Stimulated activated CD4-positive, alpha-beta T cell treated with anti-CD3 and anti-CD28 coated beads, TNF-alpha, amount 100 ng/mL, for 4 hours (primary cell): ENCODE measurements at places on chromosomes 5 and 9.

DNA sequence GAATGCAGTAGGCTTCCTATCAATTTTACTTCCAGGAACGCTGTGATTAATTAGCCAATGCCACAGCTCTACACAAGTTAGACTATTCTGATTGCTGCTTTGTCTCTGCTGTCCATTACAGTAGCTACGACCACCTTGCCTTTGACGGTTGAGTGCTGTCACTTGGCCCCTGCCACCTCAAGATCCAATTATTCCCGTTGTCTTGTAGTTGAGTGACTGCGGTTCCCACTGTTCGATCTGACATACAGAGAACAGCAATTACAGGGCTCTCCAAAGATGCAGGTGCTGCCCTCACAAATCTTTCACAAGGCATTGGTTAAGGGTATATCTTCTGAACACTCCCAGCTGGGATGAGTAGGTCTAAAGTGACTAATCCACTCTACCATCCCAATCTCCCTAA is 393.4 kb upstream of the KIF2A start:
- no peak for DNase-seq

GRCh38 chr5:172114875-172115422 is 73.1 kb downstream of the STK10 start:
- peak; percentile 52 for DNase-seq

DNA sequence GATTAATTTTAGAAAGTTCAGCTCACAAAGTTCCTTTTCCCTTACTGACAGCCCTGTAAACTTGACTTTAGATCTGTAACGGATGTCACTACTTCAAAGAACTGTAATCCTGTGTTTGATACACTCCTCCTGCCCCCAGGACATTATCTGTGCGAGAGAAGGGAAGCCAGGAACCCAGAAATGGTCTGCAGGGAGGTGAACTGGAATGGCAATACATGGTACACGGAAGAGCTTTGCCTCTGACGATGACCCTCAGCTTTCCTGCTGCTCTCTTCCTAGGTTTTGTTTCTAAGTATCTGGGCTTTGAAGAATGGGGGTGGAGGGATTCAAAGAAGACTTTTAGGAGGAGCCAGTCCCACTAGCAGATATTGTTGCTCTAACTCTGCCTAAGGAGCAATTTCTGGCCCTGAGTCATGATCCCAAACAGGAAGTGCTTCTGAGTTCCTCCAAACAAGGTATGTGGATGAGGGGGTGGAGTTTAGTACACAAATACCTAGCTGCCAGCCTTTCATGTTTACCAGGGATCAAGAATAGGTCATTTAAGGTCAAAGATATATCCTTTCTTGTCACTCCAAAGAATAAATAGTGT is 43.4 kb upstream of the TMC1 start:
- DNase-seq: no peak

GRCh38 chr5:76604838-76605237 is 18.4 kb downstream of the F2RL2 start:
- no peak for DNase-seq

- DNase-seq: no peak
Observed at GRCh38 chr9:133519693-133520092, 5.1 kb downstream of the MYMK start.

- no peak for DNase-seq
Observed at GRCh38 chr9:87157366-87158031, 210.2 kb upstream of the GAS1 start.

DNA sequence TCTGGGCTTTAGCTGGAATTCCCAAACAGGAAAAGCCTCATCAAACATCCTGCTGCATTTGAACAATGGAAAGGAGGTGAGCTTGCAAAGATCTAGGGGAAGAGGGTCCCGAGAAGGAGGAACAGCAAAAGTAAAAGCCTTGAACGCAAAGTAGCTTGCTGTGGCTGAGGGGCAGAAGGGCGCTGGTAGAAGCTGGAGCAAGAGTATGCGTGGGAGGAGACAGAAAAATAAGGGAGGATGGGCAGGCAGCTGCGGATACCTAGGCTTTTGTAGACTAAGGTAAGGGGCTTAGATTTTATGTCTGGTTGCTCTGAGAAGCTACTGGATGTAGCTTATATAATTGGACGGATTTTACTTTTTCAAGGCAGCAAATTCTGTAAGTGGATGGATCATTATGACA is 21.9 kb upstream of the TGFBR1 start:
- DNase-seq: no peak

DNA sequence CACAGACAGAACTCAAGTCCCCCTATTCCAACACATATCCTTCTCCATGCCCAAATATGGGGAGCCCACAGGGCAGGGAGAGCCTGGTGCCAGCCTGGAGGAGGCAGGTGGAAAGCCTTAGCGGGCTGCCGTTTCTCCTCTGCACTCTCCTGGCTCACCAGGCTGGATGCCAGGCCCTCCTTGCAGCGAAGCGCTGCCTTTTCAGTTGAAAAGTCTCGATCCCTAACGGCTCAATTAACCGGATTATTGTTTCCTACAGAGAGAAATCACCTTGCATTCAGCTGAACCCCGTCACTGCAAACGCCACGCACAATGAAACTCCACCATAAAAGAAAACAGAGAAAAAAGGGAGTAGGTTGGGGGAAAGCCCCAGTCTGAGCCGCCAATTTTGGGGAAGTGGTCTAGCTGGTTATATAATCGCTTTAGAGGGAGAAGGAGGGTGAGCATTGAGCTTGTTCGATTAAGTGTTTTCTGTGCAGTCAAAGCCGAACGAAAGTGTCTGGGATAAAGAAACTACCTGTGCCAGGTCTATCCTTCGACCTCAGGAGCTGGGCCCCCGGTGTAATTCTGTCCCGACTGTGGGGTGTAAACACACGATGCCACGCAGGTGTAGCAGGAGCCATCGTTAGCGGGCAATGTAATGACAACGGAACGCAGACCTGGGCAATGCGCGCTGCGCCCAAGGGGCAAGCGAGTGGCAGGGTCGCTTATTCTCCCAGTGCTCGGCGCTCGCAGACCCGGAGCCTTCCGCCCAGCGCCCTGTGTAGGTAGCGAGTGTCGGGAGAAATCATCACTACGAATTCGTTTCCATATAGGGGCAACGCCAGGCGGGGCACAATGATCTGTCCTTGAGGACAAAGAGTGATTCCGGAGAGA is 3.8 kb downstream of the BARHL1 start:
- no peak for DNase-seq

DNA sequence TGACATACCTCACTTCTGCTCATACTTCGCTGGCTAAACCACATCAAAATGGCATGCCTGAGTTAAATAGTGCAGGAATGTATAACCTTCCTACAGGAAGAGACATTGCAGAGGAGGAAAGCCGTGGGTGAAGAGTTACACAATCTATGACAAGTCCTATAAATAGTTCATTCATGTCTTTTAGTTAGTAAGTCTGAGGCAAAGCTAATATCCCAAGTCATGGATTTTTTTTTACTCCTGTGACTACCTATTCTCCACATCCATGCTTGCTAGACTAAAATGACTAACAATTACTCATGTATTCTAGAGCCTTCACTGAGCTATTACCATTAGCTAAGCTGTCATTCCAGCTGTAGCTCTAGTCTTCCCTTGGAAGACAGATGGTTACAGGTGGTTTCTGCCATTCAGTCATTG is 391.3 kb downstream of the NR2F1-AS1 start:
- DNase-seq: no peak

DNA sequence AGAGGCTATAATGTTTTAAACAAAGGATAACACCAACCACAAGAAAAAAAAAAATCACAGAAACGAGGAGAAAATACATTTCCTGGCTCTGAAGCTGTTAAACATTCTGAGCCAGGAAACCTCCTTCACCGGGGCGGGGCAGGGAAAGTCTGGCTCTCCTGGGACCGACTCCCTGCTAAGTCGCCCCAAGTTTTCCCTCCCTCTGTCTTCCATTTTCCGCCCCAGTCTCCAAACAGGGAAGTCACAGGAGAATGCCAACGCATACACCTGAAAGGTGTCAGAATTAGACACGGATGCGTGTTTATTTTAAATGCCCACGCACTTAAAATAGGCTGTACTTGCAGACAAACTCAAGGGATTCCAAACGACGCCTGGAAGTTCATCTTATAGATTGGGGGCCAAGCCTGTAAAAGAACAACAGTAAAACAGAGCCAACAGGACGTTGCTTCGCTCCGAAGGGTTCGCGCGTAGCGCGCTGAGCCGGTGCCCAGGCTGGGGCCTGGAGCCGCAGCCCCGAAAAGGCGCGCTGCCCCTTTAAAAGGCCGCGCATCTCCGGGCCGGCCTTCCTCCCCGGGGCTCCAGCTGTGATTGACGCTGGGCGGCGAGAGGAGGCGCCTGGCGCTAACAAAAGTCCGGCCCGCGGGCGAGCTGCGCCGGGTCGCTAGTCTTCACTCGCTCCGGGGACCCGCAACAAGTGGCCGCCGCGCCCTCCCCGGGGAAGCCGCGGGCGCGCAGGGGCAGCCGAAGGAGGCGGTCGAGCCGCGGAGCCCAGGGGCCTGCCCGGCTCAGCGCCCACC is at the start of gene FBXL7:
Gene FBXL7, plus strand, starts transcription at position 653 of the 797 bp plus-strand sequence.
- no peak for DNase-seq

DNA sequence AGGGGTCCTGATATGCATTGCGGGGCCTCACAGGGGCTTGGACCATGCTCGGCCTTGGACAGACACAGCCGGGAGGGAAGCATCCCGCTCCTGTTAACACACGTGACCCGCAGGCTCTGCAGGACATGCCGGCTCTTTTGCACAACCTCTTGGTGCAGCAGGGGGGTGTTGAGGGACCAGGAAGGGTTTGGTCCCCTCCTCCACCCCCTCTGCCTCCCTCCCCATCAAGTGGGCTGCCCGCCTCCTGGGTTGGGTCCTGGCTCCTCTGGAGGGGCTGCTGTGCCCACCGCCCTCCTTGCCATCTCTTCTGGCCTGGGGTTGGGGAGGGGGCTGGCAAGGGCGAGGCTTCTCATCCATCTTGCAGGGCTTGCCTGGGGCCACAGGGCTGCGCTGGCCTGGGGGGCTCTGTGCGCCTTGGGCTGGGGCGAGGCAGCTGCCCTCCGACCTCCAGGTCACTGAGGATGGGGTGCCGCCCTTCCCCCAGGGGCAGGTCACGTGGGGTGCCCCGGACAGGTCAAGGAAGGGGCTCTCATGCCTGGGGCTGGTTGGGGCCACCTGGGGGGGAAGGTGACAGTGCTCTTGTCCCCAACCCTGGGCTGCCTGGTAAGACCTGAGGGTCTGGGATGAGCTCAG is 16.8 kb upstream of the SLC9A3 start:
- DNase-seq: no peak

DNA sequence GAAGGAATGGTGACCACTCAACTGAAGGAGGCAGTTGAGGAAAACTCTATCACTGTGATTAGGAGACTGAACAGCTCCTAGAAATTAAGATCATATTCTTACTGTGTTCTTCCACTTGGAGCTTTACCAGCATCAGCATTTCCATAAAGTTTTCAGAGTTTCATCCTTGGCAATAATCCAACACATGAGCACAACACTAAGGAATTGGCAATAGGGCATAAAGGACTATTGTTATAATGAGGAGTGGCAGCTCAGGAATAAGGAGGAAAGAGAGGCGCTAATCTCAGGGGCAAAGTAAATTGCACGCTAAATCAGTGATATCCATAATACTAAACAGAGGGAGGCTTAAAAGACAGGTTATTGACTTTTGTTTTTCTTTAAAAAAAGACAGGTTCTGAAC is 338.9 kb downstream of the EFNA5 start:
- no peak for DNase-seq

DNA sequence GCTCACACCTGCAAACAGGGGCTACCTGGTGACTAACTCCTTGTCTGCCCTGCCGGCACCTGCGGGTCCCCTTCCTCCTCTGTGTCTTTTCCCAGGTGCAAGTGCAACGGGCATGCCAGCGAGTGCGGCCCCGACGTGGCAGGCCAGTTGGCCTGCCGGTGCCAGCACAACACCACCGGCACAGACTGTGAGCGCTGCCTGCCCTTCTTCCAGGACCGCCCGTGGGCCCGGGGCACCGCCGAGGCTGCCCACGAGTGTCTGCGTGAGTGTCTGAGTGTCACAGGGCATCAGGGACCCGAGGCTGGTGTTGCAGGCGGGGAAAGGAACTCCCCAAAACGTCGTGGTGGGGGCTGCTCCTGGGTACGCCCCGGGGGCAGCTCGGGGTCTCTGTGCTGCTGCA is 27.1 kb downstream of the LAMC3 start:
- DNase-seq: no peak

GRCh38 chr5:57172466-57173318 is 1.2 kb upstream of the GPBP1 start:
- no peak for DNase-seq

DNA sequence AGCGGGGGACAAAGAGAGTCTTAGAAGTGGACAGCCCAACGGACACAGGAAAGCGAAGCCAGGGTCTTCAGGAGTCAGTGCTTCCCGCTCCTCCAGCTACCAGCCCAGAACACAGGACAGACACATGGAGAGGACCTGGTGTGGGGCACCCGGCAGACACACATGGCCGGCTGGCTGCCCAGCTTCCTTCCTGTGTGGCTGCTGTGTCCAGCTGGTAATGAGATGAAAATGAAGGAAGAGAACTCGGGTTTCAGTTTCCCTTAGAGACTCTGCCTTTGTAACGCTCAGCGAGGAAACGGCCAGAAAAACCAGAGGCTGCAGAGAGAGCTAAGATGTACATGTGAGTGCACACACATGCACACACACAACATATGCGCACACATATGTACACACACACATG is 87.5 kb downstream of the SECISBP2 start:
- no peak for DNase-seq

DNA sequence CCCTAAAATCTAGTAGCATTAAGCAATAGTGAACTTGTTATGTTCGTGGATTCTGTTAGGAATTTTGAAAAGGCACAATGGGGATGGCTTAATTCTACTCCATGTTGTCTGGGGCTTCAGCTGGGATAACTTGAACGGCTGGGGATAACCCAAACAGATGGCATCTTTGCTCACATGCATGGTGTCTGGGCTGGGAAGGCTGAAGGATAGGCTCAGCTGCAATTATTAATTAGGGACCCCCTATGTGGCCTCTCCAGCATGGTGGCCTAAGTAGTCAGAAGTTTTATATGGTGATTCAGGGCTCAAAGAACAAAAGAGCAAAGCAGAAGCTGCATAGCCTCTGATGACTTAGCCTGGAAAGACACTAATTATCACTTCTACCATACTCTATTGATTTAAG is 551.1 kb downstream of the PSAT1 start:
- no peak for DNase-seq

DNA sequence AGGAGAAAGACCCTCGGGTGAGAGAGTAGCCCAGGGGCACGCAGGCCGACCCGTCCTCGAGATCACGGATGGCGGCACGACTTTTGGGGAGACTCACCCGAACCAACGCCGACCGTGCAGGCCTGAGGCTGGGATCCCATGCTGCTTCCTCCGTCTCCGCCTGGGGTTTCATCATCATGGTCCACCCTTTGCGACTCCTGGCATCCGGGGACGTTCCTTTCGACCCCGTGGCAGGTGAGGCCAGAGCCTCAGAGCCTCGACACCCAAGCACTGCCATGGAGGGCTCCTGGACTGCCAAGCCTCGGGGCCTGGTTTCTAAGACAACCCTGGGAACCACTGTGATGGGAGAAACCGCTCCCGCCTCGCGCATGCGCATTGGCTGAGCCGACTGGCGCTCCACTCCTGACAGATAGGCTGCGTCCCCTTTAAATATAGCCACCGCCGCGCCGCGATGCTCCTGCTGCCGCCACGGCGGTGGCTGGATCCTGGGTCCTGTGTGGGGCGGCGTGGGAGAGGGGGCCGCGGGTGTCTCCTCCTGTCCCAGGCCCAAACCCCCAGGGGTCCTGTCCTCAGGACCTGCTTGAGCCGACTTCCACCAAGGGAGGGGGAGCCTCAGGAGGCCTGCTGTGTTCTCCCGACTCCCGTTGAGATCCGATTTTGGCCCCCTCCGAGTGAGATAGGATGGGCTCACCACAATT is 481.6 kb downstream of the SPATA31A7 start:
- DNase-seq: no peak

GRCh38 chr9:120877276-120878034 is 467 bp upstream of the PHF19 start:
- DNase-seq: no peak
